ENCODE measurements at places on chromosomes 5 and 9. TPM values are rescaled to one million over a fixed set of nuclear protein-coding genes. Genes with fewer than 3 reads are reported as not detected.

Gene FAM221B
- not detected for total RNA-seq

Gene GRM6
- under 0.01 TPM for total RNA-seq

Gene CER1
- not detected for total RNA-seq

Gene IL5
- total RNA-seq = not detected

Gene POU4F3
- under 0.01 TPM for total RNA-seq

Gene NR5A1
- total RNA-seq = not detected

Gene PRRX2
- total RNA-seq = 0.25 TPM

Gene FSD1L
- 112 TPM for total RNA-seq

Gene FBXO10
- 9.6 TPM for total RNA-seq

Gene FAXDC2
- total RNA-seq = 5.4 TPM

Gene GABRP
- total RNA-seq = under 0.01 TPM

Gene ZNF608
- 80.9 TPM for total RNA-seq

Gene SHISAL2B
- total RNA-seq = 0.49 TPM

Gene DIPK1B
- total RNA-seq = 18.2 TPM

Gene OBP2B
- total RNA-seq = not detected

Gene MLANA
- not detected for total RNA-seq

Gene PCDHGA7
- total RNA-seq = 8.1 TPM

Gene HMMR
- 2.2 TPM for total RNA-seq

Gene DAPK1
- 62.9 TPM for total RNA-seq

Gene FAM81B
- total RNA-seq = 0.25 TPM

Gene GADD45G
- total RNA-seq = 5.9 TPM

Gene NUTM2G
- total RNA-seq = not detected

Gene LCN2
- total RNA-seq = 0.25 TPM
